ENCODE measurements at places on chromosomes 3 and 15. TPM values are rescaled to one million over a fixed set of nuclear protein-coding genes. Genes with fewer than 3 reads are reported as not detected.

GRCh38 chr3:24591191-24591590 lies 96.5 kb upstream of the THRB start:
- no peak overlapping the region for H3K27ac ChIP-seq
- DNase-seq: no peak
- H3K4me3 ChIP-seq: no peak overlapping the region
- no peaks in the 10 kb centered on the region for H3K36me3 ChIP-seq
- H3K27me3 ChIP-seq: peaks cover 6% of the 10 kb centered on the region
- no peaks in the 10 kb centered on the region for H3K4me1 ChIP-seq

DNA sequence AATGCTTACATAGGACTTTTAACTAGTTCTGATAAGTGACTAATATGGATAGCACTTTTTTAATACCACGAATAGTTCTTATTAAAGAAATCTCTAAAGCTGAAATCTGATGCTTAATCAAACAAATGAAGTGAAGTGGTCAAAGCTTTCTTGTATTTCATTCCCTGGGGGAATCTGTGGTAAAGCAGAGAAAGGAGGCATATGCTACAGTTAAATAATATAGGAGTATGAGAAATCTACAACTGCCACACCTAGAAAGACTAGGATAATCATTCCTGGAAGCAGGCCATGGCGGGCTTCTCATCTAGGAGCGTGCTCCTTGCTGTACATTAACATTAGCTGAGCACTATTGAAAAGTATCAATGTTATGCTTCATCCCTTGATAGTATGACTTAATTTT lies 835.7 kb downstream of the OTOL1 start:
- H3K36me3 ChIP-seq: no peaks in the 10 kb centered on the region
- H3K27me3 ChIP-seq: no peaks in the 10 kb centered on the region
- H3K4me1 ChIP-seq: no peaks in the 10 kb centered on the region
- H3K4me3 ChIP-seq: no peak overlapping the region
- DNase-seq: no peak
- H3K27ac ChIP-seq: no peak overlapping the region

DNA sequence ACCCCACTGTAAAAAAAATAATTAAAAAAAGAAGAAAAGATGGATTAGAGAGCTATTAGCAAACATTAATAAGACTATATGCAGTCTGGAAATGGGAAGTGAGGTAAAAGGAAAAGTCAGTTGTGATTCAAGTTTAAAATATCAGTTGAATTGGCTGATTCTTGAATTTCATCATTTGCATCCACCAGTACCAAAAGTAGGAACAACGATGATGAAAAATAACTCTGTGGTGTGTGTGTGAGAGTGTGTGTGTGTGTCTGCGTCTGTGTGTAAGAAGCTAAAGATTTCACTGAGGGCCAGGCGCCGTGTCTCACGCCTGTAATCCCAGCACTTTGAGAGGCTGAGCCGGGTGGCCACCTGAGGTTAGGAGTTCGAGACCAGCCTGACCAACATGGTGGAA lies 56.0 kb upstream of the SLC4A7 start:
- no peaks in the 10 kb centered on the region for H3K36me3 ChIP-seq
- no peak for DNase-seq
- peaks cover 2% of the 10 kb centered on the region for H3K27me3 ChIP-seq

The HACD2 gene
- total RNA-seq: 22.1 TPM

The AADAC gene
- total RNA-seq: not detected

The NR1I2 gene
- 0.27 TPM for total RNA-seq

The SGO1 gene
- 29.4 TPM for total RNA-seq

The SOX2 gene
- not detected for total RNA-seq

Measured in activated CD4-positive, alpha-beta T cell treated with anti-CD3 and anti-CD28 coated beads for 36 hours (primary cell).